ENCODE measurements at places on chromosomes 7 and 10.

DNA sequence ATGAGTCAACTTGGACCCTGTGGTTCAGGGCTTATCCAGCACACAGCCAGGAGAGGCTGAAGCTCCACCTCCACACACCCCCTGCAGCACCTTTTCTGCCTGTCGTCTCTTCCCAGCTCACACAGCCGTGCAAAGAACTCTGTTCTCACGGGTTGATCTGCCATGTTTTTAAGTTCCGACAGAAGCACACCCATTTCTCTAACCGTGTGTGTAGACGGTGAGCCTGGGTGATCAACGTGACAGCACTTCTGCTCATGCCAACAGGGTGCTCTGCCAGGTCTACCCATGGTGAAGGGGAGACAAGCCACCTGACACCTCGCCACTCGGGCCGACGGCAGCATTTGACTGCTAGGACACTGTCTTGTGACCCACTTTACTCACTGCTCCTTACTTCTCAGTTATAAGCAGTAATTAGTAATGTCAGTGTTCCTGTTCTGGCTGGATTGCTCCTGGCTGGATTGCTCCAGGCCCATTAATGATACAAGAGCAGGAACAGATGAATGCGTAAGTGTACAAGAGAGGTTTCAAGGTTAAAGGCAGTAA is 90.5 kb downstream of the RNF216 start:
- no peak for DNase-seq

DNA sequence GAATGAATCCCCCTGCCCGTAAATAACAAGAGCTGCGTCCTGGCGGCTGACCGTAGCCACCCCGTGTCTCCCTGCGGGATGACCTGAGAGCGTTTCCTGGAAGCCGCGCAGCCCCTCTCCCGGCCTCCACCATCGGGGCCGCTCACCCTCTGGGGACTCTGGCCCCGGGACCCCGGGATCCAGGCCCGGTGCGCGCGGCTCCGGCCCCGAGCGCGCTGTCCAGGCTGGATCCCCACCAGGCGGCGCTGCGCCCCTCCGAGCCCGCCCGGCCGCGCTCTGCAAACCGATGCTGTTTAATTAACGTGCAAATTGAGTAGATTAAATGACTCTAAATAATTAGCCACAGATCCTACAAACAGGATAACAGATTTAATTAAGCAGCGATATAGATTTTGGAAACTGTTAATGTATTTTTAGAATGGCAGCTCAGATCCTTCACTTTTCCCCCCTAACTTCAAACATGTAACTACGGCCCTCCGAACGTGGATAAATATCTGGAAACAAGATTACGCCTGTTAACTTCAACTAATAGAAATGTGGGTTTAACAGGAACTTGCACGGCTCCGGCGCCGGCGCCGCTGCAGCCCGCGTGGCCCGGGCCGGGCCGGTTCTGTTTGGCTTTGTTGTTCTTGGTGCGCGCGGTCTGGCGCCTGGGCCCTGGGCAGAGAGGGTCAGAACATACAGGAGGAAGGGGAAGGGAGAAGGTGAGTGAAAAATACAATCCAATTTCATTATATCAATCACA is 7.1 kb upstream of the UNCX start:
- DNase-seq, result peak; percentile 83

DNA sequence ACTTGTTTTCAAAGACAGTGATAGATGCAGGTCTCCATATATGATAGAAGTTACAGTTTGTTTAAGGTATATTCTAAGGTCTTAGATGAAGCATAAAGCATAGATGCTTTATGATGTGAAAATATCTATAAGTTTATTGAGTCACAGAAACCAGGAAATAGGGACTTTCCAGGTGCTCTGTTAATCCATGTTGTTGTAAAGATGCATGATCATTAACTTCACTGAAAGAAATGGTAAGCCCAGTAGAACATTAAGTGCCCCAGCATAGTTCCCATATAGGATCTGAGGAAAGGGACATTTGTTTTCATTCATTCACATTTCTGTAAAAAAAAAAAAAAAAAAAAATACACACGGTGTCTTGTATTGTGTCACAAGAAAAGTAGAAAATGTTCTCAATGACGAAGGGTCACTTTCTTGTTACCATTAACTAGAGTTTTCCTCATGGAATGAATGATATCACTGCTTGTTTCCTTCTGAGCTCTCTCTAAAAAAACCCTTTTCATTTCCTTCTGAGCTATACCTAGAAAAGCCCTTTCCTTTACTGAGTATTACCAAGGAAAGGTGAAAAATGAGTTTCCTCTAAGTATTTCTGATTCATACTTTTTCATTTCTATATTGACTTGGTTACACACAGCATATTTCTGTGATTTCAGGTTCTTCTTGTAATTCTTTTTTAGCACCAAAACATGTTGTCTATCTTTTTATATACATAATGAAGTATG is 105.2 kb downstream of the MACC1 start:
- DNase-seq, result no peak

GRCh38 chr7:81604808-81605174 is 165.1 kb downstream of the HGF start:
- DNase-seq, result no peak

GRCh38 chr10:100334762-100335161 is 4.7 kb upstream of the PKD2L1 start:
- no peak for DNase-seq

GRCh38 chr10:129934196-129934925 is 29.7 kb downstream of the EBF3 start:
- DNase-seq, result peak; percentile 57

GRCh38 chr10:127919418-127920271 is 12.7 kb downstream of the PTPRE start:
- DNase-seq, result peak; percentile 64

GRCh38 chr7:17623546-17624185 is 316.6 kb downstream of the SNX13 start:
- DNase-seq, result no peak

- no peak for DNase-seq
Measured at GRCh38 chr10:43594944-43595589, 11.2 kb upstream of the ZNF485 start.

DNA sequence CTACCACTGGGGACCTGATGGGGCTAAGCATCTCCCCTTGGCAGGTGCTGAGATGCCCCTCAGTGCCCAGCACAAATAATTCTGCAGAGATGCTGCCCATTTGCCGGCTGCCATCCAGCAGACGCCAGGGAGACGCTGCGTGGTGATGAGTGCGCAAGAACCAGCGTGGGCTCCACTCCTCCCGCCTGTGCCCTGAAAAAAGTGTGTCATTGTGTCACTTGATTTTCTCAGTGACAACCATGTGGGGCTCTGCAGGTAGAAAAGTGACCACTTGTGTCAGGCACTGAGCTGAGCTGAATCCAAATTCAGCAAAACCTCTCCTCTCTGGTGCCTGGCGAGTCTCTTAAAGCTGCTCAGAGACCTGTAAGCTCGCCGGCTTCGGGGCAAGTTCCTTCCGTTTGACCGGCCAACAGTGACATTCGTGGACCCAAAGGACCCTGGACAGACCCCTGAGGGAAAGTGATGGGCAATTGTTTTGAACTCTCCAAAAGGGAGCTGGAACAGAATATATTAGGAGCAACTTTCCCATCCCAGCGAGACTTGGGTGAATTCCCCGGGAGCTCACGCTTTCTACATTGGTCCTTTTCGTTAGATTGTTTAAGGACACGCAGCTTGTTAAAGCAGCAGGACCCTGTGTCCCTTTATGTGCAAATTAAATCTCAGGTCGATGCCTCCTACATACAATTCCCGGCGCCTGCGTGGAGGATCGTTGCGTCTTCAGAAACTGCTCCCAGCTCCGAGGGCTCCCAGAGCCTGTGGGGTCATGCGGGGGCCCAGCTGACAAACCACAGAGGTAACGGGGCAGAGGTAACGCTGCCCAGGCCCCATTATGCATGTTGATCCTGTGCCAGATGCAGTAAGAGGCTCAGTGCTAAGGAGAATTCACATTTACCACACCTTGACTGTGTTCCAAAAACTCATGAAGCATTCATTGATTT is 332.7 kb downstream of the ADARB2 start:
- no peak for DNase-seq

GRCh38 chr7:148437043-148437442 is 153.5 kb upstream of the C7orf33 start:
- DNase-seq, result no peak

DNA sequence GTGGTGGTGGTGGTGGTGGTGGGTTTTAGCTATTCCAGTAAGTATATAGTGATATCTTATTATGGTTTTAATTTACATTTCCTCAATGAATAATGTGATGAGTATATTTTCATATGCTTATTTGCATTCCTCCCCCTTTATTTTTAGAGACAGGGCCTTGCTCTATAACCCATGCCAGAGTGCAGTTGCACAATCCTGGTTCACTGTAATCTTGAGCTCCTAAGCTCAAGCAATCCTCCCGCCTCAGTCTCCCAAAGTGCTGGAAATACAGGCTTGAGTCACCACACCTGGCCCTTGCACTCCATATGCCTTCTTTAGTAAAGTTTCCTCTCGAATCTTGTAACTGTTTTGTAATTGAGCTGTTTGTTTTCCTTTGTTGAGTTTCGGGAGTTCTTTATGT is 577.7 kb upstream of the AUTS2 start:
- DNase-seq, result no peak
